Activated naive CD4-positive, alpha-beta T cell treated with Interleukin-2 at 50 U/mL for 16 hours (primary cell): ENCODE measurements at places on chromosomes 12 and 14.

DNA sequence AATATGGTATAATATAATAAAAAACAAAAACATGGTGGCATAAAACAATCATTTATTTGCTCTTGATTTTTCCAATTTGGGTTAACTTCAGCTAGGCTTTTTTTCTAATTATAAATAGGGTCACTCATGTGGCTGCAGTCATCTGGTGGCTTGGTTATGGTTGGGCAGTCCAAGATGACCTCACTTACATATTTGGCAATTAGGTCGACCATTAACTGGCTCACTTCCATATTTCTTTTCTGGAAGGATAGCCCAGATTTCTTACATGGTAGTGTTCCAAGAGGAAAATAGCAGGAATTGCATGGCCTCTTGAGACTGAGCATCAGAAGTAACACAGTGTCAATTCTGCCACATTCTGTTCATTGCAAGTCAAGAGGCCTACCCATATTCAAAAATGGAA, 153.4 kb downstream of the FUT8 start:
- DNase-seq: no peak

- DNase-seq: no peak
Measured at GRCh38 chr12:54163147-54163546, 25.6 kb downstream of the SMUG1 start.

- no peak for DNase-seq
Measured at GRCh38 chr14:54600717-54601109, 33.8 kb downstream of the SAMD4A start.

DNA sequence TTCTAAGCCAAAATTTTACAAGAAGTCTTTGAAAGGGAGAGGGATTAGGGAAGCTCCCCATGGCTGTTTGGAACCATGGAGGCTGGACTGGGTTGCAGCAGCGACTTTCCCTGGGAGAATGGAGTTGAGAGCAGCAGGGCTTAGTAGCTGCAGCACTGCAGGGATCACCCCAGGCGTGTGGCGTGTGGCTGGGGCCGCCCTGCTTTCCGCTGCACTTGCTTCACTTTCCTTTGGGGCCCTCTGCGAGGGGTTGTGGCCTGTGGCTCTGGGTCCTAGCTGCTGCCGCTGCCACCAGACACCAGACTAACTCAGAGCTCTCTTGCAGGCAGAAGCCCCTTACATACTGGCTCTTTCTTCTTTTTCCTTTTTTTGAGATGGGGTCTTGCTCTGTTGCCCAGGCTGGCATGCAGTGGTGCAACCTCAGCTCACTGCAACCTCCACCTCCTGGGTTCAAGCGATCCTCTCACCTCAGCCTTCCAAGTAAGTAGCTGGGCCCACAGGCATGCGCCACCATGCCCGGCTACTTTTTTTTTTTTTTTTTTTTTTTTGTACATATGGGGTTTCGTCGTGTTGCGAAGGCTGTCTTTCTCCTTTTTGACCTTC, 25.4 kb downstream of the CCDC62 start:
- no peak for DNase-seq

DNA sequence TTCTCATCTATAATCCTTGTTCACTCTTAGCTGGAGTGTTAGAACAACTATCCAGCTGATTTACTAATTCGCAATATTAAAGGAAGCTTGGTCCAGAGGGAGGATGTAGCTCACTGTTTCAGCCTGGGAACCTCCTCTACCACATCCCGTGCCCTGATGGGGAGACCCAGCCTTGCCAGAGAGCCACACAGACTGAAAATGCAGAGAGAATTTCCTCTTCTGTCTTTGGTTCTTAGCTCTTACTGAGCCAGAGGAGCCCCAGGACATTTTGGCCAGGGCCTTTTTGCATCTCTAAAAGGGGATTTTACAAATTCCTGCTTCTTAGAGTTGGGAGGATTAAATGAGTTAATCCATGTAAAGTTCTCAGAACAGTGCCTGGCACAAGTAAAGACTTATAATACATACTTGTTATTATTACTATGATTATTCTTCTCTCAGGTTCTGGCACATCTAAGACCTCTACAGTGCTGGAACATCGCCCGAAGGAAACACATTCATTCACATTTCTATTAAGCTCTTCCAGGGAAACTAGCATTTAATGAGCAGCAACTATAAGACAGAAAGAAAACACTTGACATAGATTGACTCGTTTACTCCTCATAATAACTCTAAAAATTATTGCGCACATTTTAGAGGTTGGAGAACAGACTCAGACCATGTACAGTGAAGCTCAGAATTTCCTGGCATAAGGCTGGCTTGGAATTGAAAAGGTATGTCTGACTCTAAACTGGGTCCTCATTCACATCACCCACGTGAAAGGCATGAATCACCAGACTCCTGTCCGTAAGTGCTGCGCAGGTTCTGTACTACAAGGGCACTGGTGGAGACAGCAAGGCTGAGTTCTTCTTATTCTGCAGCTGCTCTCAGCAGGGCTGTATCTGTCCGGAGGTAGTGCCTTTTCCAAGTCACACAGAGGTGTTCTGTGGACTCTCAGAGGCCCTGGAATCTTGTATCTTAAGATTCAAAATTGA, 27.8 kb upstream of the AEBP2 start:
- DNase-seq: no peak

DNA sequence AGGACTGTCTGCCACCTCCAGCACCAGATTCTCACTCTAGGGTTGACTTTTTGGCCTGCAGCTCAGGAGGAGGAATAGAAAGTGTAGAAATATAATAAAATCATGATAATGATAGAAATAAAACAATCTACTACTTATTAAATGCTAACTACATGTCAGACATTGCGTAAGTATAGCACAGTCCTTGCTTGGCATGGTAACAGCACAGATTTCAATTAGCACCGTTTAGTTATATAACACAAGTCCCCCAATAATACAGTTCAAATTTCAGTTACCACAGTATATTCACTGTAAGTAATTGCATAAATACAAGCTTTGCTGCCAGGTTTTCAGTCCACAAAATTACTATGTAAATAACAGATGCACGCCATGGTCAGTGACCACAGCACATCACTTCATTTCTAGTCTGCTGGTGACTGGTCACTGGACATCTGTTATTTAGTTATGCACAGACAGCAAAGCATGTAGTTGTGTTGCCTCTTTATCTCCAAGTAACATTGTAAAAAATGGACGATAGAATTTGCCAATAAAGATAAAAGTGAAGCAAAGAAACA, 6.5 kb upstream of the GLT8D2 start:
- DNase-seq: no peak

DNA sequence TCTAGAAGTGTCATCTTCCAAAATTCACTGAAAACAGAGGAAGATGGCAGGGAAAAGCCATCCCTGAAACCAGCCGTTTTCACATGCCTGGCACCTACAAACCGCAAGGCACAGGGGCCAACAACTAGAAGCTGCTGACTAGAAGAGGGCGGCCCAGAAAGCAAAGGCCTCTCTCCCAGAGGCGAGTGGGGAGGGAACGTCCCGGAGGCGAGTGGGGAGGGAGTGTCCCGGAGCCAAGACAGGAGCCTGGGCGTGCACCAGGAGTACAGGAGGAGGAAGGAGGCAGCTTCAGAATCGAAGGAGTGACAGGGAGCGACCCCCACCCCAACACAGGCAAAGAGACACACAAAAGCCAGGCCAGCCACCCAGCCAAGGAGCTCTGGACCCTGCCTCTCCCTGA, 21.0 kb downstream of the ANKLE2 start:
- no peak for DNase-seq

DNA sequence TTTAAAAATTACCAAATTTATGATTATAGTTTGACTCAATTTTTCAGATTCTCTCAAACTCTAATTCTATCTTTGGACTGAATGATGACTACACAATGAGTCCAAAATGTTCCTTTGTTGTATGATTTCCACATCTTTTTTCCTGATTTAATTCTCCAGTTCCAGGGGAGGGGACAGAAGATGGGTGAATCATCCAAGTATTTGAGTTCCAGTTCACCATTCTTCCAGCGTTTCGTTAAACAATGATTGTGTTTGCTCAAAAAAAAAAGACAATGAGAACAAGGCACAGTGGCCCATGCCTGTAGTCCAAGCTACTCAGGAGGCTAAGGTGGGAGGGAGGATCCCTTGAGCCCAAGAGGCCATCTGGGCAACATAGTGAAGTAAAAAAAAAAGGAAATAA, 23.8 kb downstream of the BAZ1A start:
- DNase-seq: no peak

DNA sequence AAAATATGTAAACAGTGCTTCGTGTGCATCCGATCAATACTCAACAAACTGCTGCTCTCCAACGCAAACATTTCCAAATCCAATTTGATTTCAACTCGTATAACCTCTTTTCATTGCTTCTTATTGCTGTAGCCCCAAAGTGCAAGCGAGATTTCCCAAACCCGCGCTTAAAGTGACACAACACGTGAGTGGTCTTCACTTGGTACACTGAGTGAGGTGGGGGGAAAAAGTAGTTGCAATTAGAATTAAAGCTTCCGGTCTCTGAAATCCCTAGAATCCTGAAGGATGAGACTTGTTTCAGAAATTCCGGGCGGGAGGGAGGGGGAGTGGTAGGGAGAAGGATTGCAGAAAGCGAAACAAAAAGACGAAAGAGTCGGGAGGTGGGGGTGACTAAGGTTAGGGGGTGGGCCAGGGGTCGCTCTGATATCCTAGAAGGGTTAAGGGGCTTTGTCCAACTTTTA, 387.5 kb downstream of the BCAT1 start:
- DNase-seq: no peak

- no peak for DNase-seq
Measured at GRCh38 chr14:89586258-89587135, 169.5 kb upstream of the FOXN3 start.

GRCh38 chr12:59820594-59821011, 224.8 kb downstream of the SLC16A7 start:
- no peak for DNase-seq

DNA sequence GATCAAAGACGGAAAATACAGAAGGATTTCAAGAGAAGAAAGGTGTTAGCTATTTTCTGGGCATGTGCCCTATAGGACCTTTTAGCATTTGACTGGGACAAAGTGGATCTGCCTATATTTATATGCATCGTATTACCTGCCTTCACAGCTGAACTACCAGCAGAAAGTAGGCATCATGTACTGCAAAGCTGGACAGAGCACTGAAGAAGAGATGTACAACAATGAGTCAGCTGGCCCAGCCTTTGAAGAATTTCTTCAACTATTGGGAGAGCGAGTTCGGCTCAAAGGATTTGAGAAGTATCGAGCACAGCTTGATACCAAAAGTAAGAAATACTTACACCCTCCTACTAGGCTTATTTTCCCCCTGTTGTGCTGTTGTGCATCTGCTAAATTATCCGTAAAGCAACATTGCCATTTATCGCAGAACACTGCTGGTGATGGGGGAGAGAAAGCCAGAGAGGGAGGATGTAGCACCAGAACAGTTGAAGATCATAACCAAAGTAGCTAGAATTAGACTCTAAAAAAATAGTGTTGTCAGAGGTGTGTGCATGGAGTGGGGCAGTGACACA, 282.0 kb upstream of the RGS6 start:
- no peak for DNase-seq

DNA sequence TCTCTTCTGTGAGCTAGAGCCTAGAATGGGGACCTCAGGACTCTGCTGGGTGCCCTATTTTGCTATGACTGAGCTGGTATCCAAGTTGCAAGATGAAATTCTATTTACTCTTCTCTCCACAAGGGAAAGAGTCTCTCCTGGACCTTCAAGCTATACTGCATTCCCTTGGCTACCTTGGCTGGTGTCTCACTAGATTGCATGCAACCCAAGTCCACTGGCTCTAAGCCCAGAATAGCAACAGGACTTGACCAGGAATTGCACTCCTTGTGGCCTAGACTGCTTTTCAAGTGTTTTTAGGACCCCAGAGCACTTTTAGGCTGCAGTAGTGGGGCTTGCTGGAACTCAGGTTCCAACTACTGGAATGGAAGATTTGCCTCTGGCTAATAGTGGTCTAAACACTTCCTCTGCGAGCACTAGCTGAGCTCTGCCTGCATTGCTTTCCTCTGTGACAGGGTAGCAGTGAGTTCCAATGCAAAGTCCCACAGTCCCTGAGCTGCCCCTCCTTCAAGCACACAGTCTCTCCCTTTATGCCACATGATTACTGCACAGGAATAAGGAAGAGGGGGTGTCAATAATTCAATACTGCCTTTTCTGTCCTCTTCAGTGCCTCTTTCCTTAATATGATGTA, 1009.1 kb upstream of the FLRT2 start:
- DNase-seq: no peak
